ENCODE measurements at places on chromosomes 7 and 10. TPM values are rescaled to one million over a fixed set of nuclear protein-coding genes. Genes with fewer than 3 reads are reported as not detected.

DNA sequence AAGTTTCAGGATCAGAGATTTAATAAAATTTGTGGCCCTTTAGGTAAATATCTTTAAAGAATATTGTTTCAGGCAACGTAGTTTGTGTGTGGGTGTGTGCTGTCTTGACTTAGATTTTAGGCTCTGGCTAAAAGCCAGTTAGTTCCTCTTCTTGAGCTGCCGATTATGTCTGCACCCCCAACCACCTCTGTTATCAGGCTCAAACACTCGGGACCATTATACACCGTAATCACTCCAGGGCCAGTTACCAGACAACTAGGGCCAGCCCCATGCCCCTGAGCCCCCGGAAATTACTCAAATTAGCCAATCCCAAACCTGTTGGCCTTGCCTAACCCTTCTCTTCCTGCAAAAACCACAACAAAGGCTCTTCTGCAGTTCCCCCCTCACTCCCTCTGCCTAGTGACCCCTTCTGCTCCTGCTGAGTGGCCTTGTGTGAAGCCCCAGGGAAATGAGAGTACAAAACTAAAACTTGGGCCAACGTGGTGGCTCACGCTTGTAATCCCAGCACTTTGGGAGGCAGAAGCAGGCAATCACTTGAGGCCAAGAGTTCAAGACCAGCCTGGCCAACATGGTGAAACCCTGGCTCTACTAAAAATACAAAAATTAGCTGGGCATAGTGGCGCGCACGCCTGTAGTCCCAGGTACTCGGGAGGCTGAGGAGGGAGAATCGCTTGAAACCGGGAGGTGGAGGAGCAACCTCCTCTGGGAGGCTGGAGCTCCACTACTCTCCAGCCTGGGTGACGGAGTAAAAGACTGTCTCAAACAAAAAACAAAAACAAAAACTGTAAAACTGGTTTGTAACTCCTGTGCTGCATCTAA is 9.2 kb upstream of the HNRNPF start:
- DNase-seq, result peak; percentile 36

- no peak for DNase-seq
Measured at GRCh38 chr7:135207406-135208101, 3.8 kb downstream of the WDR91 start.

- DNase-seq, result no peak
Measured at GRCh38 chr7:44963364-44964290, 15.2 kb downstream of the MYO1G start.

GRCh38 chr7:80145780-80146422 is 11.3 kb downstream of the GNAI1 start:
- no peak for DNase-seq

DNA sequence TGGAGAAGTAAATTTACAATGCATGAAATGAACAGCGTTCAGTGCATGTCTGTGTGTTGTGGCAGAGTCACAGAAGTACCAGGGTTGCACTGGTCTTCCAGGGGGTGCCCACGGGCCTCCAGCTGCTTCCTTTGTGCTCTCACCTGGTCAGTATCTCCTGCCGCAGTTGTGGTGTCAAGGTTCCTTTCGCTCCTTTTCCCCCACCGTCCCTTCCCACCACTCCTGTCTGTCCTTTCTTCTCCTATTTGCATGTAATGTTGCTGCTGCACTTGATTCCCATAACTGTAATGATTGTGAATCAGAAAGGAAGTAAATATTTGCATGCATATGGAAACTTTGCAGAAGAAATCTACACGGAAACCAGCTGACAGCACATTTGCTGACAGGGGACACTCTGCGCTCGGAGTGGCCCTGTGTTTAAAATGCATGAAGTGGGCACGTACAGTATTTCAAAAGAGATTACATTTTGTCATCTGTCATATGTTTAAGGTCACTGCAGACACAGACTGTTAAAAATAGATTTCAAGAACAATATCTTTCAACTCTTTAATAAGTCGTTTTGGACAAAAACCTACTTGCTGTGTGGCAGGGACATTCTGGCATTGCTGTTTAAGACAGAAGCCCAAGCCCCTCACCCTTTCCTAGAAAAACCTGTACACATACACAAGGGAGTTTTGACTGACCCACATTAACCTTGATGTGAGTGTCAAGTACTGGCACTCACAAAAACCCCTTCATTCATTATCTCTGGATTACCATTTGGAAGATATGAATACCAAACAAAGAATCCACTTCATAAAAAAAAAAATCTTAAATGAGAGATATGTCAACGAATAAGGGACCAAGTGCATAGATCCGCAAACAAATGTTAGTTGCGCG is 336.7 kb upstream of the KLF6 start:
- DNase-seq, result no peak

GRCh38 chr7:90944021-90944420 is 320.2 kb upstream of the FZD1 start:
- no peak for DNase-seq

DNA sequence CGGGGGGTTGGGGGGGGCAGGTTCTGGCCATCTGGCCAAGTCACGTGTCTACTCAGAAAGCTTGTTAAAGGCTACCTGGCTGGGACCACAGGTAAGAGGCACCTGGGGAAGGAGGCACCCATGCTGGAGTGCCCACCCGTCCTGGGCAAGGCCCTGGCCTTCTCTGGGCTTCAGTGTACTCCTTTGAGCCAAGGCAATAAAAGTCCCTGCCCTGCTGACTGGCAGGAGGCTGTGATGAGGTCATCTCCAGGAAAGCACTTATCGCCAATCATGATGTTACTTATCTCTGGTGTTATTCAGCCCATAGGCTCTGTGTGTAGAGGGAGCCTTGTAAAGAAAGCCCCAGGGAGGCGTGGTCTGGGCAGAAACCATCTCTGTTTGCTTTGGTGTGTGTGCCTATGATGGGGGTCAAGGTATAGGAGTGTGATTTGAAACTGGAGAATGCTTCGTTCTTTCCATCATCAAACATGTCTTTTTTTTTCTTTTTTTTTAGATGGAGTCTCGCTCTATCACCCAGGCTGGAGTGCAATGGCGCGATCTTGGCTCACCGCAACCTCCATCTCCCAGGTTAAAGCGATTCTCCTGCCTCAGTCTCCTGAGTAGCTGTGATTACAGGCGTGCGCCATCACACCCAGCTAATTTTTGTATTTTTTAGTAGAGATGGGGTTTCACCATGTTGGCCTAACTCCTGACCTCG is 2.5 kb upstream of the CLDN4 start:
- no peak for DNase-seq

- DNase-seq, result no peak
Measured at GRCh38 chr10:6729861-6730344, 149.8 kb upstream of the PRKCQ start.

DNA sequence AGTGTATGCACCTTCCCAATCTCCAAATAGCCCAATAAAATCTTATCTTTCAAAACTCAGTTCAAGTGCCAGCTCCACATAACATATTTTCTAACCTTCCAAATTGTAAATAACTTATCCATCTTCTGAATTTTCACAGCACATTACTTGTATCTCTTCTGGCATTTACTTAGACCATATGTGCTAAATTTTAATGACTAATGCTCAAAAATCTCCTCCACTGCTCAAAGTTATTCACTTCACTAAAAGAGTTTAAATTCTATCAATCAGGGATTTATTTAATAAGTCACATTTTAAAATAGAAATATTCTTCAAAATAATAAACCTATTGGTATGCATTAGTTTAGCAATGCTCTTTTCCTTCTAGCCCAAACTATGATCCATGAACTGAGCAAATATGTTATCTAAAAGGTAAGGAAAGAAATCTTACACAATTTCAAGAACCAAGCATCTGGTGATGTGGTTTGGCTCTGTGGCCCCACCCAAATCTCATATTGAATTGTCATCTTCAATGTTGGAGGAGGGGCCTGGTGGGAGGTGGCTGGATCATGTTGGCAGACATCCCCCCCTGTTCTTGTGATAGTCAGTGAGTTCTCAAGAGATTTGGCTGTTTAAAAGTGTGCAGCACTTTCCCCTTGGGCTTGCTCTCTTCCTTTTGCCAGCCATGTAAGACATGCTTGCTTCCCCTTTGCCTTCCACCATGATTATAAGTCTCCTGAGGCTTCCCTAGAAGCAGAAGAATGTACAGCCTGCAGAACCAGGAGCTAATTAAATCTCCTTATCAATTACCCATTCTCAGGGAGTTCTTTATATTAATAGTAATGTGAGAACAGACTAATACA is 28.1 kb upstream of the GPR22 start:
- DNase-seq, result no peak

- no peak for DNase-seq
Measured at GRCh38 chr7:151275813-151276577, 27.5 kb upstream of the SMARCD3 start.

DNA sequence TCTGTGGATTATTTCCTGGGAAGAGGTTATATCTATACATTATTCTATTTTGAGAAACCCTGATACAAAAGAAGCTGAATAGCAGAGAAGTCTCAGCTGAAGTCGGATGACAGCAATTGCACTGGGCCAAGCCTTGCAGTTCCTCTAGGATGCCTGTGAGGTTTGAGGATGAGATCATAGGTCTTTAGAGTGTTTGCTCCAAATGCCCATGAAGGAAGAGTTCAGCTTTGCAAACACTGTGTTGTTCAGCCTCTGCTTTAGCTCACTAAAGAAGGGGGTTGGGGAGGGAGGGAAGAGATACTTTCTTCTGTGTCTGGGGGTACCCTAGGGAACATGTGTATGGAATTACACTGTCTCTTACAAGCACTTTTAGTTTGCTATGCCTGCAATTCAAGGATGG is 282.5 kb upstream of the NRP1 start:
- DNase-seq, result no peak

- DNase-seq, result no peak
Measured at GRCh38 chr7:68444042-68444441, 1154.2 kb upstream of the AUTS2 start.

DNA sequence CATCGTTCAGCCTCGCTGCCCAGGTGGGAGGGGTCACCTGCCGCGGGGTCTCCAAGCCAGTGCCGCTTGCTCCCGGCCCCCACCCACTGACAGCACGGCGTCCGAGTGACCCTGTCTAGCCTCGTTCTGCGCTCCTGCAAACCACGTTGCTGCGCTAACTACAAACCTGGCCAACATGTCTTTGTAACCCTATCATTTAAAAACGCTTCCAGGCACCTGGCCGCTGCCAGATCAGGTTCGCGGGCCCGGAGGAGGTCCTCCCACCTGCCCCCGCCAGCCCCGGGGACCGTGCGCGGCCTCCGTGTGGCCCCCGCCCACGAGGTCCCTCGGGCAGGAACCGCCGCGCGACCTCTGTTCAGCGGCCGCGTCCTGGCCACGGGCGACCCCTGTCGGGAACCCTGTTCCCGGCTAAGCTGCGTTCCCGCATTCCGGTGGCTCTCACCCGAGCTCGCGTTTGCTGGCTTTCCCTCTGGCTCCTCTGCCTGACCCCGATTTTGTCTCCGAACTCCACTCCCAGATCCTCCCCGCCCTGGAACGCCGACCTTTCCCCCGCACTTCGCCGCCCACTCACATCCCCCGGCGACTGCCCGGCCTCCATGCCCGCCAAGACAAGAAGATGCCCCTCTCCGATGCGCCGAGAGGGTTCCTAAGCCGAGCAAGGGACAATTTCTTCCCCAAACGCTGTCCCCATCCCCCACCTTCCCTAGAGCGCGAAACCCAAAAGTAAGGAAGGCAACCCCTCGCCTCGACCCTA is 2.4 kb downstream of the SFMBT2 start:
- DNase-seq, result peak; percentile 41

GRCh38 chr7:123011766-123012369 is 16.4 kb upstream of the TAS2R16 start:
- DNase-seq, result no peak

DNA sequence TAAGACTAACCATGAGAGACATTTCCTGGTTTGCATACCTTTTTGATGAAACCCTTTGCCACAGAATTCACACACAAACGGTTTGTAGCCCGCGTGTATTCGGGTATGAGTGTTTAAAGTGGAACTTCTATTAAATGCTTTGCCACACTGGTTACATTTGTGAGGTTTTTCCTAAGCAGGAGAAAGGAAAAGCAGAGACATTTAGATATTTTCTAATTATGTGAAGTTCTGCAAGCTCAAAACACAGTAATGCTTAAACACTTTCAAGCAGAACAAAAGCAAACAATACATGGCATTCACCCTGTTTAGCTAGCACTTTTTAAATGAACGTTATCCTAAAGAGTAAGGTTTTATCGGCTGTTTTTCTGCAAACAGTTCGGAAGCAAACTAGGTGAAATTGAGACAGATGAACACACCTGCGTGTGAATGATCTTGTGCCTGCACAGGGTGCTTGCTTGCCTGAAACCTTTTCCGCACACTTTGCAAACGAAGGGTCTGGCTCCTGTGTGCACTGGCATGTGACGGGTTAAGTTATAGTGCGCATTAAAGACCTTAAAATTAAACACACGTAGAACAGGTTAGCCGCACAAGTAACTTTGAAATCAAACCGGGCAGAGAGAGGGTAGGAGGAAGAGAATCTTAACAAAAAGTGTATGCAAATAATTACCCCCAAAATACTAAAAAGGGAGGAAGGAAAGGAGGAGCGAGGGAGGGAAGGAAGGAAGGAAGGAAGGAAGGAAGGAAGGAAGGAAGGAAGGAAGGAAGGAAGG is 1.6 kb downstream of the FEZF1 start:
- no peak for DNase-seq

DNA sequence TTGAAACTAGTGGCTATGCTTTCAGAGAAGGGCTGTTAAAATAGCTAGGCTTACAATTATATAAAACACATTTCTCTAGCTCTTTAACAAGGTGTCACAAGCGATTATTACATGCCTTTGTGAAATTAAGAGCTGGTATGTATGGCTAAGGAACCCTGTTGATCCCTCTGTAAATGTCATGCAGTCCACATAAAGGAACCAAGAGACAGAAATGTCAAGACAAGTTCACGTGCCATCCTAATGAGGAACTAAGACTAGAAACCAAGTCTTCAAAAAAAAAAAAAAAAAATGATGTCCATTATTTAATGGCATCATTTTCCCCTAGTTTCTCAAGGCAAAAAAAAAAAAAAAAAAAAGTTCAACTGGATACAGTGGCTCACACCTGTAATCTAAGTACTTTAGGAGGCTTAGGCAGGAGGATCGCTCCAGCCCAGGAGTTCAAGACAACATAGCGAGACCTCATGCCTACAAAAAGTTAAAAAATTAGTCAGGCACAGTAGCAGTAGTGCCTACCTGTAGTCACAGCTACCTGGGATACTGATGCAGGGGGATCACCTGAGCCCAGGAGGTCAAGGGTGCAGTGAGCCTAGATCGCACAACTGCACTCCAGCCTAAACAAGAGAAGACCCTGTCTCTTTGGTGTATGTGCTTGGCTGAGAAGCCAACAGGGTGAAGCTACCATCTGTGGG is 63.4 kb downstream of the SRPK2 start:
- DNase-seq, result no peak

DNA sequence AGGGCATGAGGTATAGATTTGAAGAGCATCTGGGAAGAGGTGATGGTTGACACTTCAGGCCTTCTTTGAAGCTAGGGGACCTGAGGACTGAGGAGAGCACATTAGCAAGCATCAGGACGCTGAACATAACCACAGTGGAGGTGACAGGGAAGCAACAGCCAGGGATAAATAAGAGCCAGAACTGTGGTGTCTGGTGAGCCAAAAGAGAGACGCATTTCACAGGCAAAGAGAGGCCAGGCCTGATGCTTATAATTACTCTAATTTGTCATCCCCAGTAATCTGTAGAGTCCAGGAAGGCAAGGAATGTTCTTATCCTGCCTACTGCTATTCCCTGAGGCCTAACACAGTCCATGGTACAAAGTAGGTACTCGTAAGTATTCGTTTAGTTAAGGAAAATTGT is 10.4 kb upstream of the FAS start:
- DNase-seq, result no peak

The SCART1 gene
- total RNA-seq, result 5.6 TPM

The AGR2 gene
- total RNA-seq, result not detected

The PKD2L1 gene
- total RNA-seq, result not detected

The AFAP1L2 gene
- total RNA-seq, result 1.1 TPM

The DKK1 gene
- total RNA-seq, result not detected

The ADRA2A gene
- total RNA-seq, result 0.22 TPM

The ZC3HAV1L gene
- total RNA-seq, result 1.4 TPM
